ENCODE measurements at places on chromosomes 3 and 15.

- no peak for DNase-seq
Measured at GRCh38 chr3:31188112-31188511, 293.7 kb upstream of the GADL1 start.

DNA sequence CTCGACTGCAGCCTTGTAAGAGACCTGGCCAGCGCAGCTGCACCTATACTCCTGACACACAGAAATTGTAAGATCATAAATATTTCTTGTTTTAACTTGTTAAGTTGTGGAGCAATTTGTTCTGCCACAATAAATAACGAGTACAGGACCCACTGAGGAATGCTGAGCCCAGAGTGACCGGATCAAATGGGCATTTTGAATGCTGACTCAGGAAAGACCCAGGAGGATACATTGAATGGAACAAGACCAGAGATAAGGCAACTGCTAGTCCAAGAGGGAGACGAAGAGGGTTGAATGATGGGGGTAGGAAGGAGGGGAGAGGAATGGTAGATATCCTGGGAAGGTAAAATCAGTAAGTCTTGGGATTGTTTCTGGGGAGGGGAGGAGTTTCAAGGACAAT, 8.9 kb upstream of the C3orf70 start:
- DNase-seq = no peak

- no peak for DNase-seq
Measured at GRCh38 chr3:107848351-107848915, 242.4 kb downstream of the CD47 start.

- DNase-seq = no peak
Measured at GRCh38 chr15:25182736-25183445, 228.1 kb downstream of the SNRPN start.

- DNase-seq = peak; percentile 34
Measured at GRCh38 chr3:114155370-114155821, 23.5 kb downstream of the DRD3 start.

GRCh38 chr15:90203473-90203872, 2.3 kb downstream of the SEMA4B start:
- no peak for DNase-seq

DNA sequence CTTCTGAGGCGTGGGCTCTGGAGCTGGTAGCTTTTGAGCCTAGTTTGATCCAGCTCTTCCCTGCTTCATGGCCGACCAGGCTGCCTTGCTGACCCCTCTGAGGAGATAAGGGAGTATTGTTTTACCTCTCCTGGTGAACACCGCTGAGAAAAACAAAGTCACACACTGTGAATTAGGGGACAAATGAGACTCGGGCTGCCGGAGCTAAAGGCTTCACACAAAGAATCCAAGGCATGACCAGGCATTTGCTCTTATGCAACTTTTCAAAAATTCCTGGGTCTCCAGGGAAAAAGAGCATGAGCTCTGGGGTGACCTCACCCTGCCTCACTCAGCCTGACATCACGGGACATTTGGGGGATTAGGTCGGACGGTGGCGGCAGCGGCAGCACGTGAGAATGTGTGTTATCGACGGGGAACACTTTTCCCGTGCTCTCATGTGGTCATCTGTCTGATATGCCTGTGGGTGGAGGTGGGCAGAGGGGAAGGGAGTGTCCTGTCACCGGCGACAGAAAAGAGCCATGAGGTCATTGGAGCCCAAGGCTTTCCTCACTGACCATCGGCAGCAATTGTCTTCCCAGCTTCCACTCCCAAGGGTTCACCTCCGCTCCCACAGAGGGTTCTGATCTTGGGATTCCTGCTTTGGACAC, 61.0 kb downstream of the TMEM44 start:
- DNase-seq = peak; percentile 38

GRCh38 chr3:217099-217813, 20.7 kb downstream of the CHL1 start:
- DNase-seq = no peak
